ENCODE measurements at places on chromosomes 13 and 19.

DNA sequence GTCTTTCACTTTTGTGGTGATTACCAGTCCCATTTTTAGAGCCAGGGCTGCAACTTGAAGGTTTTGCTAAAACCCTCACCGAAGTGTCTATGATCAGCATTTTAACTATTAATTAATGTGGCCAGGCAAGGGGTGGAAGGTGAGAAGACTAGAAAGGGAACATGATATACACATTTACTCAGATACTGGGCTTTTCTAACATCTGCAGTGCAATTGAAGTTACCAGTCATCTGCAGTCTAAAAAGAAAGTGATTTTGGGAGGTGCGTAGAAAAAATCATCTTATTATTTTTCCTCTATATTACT, 481 bp downstream of the ALOX5AP start:
- no peak for DNase-seq

GRCh38 chr19:19427944-19428343, 22.5 kb downstream of the GATAD2A start:
- no peak for DNase-seq

DNA sequence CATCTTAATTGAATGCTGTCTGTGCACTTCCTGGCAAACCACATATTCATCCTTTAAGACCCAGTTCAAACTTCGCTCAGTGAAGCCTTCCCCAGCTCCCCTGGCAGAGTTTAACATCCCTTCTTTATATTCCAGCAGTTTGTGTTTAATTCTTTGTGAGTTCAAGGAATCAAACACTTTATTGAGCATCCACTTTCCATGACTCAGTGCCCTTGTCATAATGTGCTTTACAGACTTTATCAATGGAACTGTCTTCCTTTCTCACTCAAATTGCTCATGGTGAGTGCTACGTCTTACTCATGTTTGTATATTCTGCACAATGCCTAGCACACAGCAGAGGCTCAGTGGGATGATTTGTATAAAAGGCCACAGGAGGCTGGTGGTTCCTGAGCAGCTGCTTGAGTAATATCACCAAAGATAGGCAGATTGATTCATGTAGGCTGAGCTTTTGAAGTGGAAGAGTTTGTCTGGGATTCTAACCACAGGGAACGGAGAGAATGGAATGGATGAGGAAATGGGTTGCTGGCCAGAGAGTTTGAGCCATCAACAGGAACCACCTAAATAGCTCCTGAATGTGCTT, 44.2 kb downstream of the SERTM1 start:
- DNase-seq: no peak

- DNase-seq: no peak
Observed at GRCh38 chr19:8305798-8306197, 2.4 kb downstream of the CD320 start.

- DNase-seq: no peak
Observed at GRCh38 chr19:56347163-56347778, 32.6 kb upstream of the ZSCAN5A start.

DNA sequence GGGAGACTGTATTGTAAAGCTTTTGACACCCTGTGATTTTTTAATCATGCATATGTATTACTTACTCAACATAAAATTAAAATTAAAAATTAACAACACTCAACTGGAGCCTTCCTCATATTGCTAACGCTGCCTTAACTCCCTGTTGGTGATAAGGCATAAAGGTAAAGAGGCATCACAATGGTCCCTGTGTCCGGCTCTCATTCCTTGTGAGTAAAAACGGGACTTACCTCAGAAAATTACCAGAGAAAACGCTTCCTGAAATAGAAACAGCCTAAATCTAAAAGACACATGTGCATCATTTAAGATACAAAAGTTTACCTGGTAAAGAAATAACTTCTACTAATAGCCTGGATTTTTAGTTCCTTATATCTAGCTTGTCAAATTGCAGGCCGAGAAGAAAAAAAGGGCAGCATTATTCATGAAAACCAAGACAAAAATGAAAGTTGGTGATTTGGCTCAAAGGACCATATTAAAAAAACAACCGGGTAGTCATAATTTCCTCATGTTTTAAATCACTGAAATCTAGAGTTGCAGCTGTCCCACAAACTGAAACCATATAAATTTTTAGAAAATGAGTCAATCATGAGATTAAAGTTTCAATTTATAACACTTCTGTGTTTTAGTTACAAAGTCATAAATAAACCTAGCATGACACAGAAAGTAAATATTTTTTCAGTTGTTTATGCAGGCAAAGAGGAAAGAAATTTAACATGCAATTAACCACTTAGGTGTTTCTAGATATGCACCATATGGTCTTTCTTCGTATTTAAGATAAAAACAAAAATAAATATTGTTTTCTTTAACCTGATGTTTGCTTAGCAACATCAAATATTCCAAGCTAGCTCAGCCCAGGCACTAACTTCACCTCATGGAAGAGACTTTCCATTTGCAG, 94.7 kb downstream of the MIPEP start:
- peak; percentile 74 for DNase-seq

GRCh38 chr19:34254046-34254697, at the start of gene GARRE1:
Gene GARRE1, plus strand, starts transcription at chr19:34254554. Its CDS starts 45,920 bp downstream, at chr19:34300474.
- DNase-seq: peak; percentile 81

All from dermis blood vessel endothelial cell (primary cell).